ENCODE measurements at places on chromosomes 4 and X.

- no peak for DNase-seq
Observed at GRCh38 chr4:13089659-13089998, 394.5 kb downstream of the RAB28 start.

GRCh38 chrX:26822448-26822847 lies 606.5 kb downstream of the MAGEB5 start:
- no peak for DNase-seq

DNA sequence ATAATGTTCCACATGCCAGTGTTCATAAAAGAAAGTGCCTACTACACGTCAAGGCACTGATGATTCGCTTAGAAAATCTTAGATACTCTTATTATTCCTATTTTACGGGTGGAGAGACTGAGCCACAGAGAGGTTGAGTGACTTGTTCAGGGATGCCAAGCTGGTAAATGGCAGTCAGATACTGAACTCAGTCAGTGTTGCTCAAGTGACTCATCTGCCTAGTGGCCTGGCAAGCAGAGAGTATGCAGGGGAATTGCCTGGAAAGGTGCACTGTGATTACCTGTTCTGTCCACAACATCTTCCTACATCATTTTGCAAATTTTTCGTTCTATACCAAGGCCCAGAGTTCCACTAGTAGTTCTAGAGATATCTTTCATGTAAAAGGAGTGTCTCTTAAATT lies 68.4 kb downstream of the RAPGEF2 start:
- DNase-seq: no peak

- DNase-seq: no peak
Observed at GRCh38 chr4:158783785-158784184, 15.0 kb downstream of the FNIP2 start.

DNA sequence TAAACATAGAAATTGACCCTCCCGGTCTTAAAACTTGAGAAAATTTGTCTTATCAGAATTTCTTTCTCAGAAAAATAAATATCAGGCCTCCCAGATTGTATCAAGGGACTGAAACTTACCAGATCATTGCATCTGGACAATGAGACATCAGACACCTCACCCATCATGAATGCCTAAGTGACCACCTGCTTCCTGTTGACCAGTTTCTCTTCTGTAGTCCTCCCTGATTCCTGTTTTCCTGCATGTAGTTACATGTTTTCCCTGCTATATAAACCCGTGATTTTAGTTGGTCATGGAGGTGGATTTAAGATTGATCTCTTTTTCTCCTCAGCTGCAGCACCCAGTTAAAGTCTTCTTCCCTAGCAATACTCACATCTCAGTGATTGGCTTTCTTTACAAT lies 548.1 kb downstream of the PPP4R3C start:
- DNase-seq: no peak

- no peak for DNase-seq
Observed at GRCh38 chr4:1720163-1720983, 750 bp downstream of the TMEM129 start.

- DNase-seq: no peak
Observed at GRCh38 chr4:67725981-67726380, 25.0 kb upstream of the UBA6 start.

DNA sequence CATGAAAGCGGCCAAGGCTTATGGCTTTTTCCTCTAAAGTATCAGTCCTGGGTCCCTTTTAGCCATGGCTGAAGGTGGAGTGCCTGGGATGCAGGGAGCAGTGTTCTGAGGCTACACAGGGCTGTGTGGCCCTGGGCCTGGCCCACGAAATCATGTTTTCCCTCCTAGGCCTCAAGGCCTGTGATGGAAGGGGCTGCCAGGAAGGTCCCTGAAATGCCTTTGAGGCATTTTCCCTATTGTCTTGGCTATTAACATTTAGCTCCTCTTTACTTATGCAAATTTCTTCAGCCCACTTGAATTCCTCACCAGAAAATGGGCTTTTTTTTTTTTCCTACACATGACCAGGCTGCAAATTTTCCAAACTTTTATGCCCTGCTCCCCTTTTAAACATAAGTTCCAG lies 657.0 kb downstream of the DACH2 start:
- DNase-seq: no peak

GRCh38 chr4:177047070-177047850 lies 254.5 kb upstream of the VEGFC start:
- peak; percentile 1 for DNase-seq
